Amygdala (tissue), 56 donors: ENCODE measurements at places on chromosomes 7 and 10.

GRCh38 chr10:78905957-78906308 lies 162.8 kb upstream of the ZMIZ1 start:
- DNase-seq = no peak

- no peak for DNase-seq
Measured at GRCh38 chr7:88169717-88170320, 50.0 kb downstream of the SRI start.

DNA sequence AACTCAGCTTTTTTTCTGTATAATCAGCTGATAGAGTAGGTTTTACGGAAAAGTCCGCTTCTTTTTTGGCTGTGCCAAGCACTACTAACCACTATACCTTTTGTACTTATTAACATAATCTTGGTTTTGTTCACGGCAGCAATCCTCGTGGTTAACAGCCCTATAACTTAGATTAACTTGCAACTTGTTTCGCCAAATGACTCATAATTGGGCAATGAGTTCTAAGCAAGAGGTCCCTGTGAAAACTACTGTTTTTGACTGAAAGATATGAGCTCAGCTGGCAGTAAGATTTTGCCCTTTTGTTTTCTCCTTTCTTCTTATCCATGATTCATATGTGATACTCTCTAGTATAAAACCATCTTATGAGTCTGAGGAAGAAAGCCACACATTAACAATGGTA lies 345.0 kb upstream of the PCDH15 start:
- DNase-seq = no peak

GRCh38 chr10:76408646-76409045 lies 977.2 kb downstream of the LRMDA start:
- DNase-seq = no peak

DNA sequence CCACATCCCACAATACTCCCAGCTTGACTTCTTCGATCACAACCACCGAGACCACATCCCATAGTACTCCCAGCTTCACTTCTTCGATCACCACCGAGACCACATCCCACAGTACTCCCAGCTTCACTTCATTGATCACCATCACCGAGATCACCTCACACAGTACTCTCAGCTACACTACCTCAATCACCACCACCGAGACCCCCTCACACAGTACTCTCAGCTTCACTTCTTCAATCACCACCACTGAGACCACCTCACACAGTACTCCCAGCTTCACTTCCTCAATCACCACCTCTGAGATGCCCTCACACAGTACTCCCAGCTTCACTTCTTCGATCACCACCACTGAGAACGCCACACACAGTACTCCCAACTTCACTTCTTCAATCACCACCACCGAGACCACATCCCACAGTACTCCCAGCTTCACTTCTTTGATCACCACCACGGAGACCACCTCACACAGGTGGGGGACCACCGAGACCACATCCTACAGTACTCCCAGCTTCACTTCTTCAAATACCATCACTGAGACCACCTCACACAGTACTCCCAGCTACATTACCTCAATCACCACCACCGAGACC lies 8.6 kb downstream of the MUC3A start:
- DNase-seq = no peak

DNA sequence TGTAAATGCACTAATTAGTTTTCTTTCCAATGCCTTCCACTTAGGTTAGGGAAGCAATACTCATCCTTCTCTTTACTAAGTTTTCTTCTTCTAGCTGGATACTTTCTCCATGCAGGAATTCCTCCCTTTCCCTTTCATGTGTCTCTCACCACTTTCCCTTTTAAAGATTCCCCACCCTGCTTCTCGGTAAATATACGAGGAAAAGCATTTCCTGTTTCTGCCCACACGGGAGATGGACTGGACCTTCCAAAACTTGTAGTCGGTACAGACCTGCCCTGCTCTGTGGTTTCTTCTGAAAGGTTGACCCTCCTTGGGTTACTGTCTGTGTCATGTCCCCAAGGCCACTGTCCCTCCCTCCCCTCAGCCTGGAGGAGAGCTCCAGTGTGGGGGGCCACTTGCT lies 58.9 kb upstream of the LYZL2 start:
- no peak for DNase-seq

GRCh38 chr7:2566348-2566889 lies 7.6 kb downstream of the IQCE start:
- DNase-seq = no peak

- no peak for DNase-seq
Measured at GRCh38 chr10:132684164-132684891, 101.6 kb downstream of the NKX6-2 start.

DNA sequence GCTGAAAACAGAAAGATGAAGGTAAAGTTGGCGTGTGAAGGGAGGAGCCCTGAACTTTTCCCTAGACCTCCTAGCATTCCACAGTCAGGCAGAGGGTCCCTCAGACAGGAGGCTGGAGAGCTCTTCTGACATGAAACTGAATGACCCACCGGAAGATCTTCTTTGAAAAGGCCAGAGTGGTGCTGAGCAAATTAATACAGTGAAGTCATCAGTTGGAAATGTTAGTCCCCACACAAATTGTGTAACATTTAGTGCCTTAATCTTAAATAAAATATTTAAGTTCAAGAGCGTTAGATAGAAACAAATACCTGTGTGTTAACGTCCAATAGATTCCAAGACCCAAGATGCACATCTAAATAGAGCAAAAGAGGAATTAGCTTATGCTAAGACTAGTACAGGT lies 49.0 kb upstream of the WNT16 start:
- no peak for DNase-seq

- peak; percentile 62 for DNase-seq
Measured at GRCh38 chr7:1532456-1533254, 2.2 kb downstream of the MAFK start.

- no peak for DNase-seq
Measured at GRCh38 chr10:45580371-45581215, 92.0 kb downstream of the ZFAND4 start.

GRCh38 chr7:158795272-158795671 lies 34.0 kb downstream of the ESYT2 start:
- DNase-seq = no peak

GRCh38 chr10:34423673-34424625 lies 391.1 kb downstream of the PARD3 start:
- DNase-seq = no peak

DNA sequence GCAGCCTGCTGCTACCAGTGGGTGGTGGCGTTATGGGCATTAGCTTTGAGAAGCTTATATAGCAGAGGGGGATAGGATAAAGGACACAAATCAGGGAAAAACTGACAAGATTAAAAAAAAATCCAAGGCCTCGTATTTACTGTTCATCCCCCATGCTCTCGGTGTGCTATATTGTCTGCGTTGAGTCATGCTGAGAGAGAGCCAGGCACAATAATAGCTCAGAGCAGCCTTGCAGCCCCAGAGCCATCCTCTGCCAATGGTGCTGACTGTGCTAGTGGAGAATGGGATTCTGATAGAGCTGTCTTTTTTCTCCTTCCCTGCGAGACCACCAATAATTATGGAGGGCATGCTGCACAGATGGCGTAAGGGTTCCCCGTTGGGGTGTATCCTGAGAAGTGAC lies 51.7 kb upstream of the FZD1 start:
- DNase-seq = no peak

- DNase-seq = no peak
Measured at GRCh38 chr7:49367072-49367471, 406.4 kb upstream of the VWC2 start.

GRCh38 chr10:104391150-104391968 lies 37.7 kb downstream of the CFAP58 start:
- no peak for DNase-seq

DNA sequence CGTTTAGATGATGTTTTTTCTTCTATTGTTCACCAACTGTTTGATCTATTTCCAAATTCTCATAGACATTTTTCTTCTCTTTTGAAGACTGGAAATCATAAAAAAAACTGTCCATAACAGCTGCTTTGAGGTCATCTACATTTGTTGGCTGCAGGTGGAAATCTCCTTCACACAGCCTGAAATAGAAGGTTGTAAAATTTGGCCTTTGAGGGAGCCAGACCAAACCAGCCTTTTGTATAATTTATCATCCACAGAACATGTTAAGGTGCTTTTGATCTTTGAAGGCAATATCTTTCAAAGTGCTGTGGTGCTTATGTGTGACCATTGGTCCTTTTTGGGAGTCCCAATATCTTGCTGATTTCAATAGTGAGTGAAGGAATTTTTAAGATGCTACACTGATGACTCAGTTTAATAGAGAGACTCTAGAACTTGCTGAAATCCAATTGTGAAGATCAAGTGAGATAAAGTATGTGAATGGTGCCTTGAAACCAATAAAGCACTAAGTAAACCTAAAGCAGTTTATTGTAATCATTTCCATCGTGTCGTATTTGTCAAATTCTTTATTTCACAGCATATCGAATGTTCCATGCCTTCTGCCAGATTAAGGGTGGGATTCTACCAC lies 5.4 kb downstream of the FERD3L start:
- DNase-seq = no peak

GRCh38 chr10:106978756-106979155 lies 185.8 kb downstream of the SORCS1 start:
- no peak for DNase-seq

- DNase-seq = no peak
Measured at GRCh38 chr10:24463611-24464426, 254.9 kb downstream of the KIAA1217 start.

GRCh38 chr7:55066524-55066923 lies 47.7 kb downstream of the EGFR start:
- DNase-seq = no peak

DNA sequence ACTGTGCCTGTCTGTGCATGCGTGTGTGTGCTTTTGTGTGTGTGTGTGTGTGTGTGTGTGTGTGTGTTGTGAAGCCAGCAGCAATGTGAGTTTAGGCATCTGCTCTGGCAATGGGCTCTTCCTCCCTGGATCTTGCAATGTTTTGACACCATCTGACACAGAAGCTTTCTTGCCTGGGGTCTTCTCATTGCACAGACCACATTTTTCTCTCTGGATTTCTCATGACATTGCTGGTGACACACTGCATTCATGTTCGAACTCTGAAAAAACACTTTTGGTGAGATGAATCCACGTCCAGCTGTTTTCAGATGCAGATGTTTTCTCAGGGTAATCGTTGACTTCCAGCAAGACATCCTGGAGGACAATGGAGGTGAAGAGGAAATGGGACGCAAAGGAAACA lies 63.0 kb upstream of the FZD8 start:
- DNase-seq = no peak

DNA sequence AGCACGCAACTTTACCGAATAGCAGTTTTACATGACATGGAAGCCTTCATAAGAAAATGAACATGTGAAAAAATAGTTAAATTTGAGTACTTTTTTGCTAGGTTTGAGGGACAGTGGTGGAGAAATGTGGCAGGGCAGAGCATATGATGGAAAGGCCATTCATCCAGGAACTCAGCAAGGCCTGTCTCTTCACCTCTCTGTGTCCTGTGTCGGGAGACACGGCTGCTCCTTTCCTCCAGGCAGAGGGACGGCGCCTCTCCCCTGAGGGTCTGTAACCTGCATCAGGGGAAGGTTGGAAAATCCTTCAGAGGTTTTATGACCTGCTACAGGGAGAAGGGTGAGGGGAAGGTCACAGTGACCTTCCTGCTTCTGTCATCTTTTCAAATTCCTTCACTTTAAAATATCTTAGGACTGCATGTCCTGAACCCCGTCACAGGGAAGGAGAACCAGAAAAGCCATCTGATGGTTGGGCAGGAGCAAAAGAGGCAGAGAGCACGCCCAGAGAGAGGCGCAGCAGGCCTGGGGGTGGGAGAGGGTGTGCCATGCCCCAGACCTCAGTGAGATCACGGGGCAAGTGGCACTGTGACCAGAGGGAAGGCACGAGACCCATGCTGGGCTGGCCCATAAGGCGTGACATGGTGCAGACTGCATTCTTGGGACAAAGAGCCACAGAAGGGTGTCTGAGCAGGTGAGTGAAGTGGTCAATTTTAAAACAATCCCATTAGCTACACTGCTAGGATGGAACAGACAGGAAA lies 44.0 kb downstream of the GSDME start:
- DNase-seq = no peak

- DNase-seq = no peak
Measured at GRCh38 chr7:112550468-112551060, 69.8 kb downstream of the LSMEM1 start.

GRCh38 chr7:99531354-99531765 lies 20.6 kb downstream of the FAM200A start:
- DNase-seq = no peak

GRCh38 chr10:34033078-34033477 lies 698.6 kb upstream of the NRP1 start:
- no peak for DNase-seq

GRCh38 chr7:43584195-43584586 lies 1.3 kb downstream of the STK17A start:
- DNase-seq = no peak

DNA sequence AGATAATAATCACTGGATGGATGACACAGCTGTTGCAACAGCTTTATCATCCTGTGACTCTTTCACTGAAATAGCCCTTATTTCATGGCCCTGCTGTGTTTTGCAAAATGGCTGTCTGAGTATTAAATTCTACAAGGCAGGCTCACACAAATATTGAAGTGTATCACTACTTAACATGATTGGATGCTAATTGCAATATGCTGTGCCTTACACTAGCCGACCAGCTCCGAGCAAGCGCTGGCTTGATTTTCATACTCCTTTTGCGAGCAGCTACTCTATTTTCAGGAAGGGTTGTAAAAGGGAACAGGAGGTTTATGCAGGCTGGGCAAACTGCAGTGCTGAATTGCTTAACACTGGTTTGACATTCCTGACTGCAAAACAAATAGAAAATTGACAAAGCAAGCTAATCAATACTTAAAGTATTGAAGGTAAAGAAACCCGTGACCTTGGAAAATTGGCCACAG lies 121.6 kb downstream of the CACNB2 start:
- no peak for DNase-seq

DNA sequence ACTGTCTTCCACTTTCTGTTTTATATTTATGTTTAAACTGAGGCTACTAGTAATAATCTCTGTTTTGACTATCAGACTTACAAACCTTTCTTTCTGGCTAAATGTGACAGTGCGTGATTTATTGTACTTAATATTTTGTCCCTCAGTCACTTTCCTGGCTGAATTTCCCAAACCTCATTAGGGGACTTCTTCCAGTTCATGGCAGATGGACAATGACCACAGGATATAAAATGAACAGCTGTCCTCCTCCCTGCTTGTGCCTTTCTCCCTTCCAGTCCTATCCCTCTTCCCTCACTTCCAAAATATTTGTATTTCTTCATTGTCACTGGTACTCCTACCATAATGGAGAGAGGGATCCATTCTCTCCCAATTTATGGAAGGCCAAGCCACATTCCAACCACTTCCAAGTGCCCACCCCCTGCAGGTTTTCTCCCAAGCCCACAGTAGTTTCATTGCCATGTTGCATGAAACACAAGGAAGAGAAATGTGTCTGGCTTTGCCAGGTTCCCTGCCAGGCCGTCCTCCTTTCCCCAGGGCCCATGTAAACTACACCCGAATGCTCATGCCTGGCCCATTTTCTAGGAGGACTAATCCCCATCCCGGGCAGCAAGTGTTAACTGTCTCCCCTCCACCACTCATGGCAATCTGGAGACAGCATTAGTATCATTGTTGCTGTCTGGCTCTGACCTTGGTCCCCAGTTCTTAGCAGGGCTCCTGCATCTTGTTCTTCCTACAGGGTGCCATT lies 269.5 kb upstream of the SLC26A5 start:
- no peak for DNase-seq

- DNase-seq = no peak
Measured at GRCh38 chr7:155109121-155109520, 39.0 kb downstream of the HTR5A start.
